CD8-positive, alpha-beta T cell (primary cell): ENCODE measurements at places on chromosomes 13 and 19. TPM values are rescaled to one million over a fixed set of nuclear protein-coding genes. Genes with fewer than 3 reads are reported as not detected.

IRF3 gene
- total RNA-seq, result 92.0 TPM

S1PR4 gene
- total RNA-seq, result 80.3 TPM

CATSPERD gene
- not detected for total RNA-seq

ZNF829 gene
- total RNA-seq, result 6.2 TPM

CYP2F1 gene
- total RNA-seq, result 1.8 TPM

CXCL17 gene
- not detected for total RNA-seq

KIR3DL1 gene
- 0.16 TPM for total RNA-seq

GFY gene
- not detected for total RNA-seq

PTGIR gene
- not detected for total RNA-seq

NALCN gene
- total RNA-seq, result not detected

AMER2 gene
- total RNA-seq, result not detected

CASP14 gene
- not detected for total RNA-seq

GPR12 gene
- not detected for total RNA-seq

COX7A1 gene
- total RNA-seq, result not detected

TMEM145 gene
- total RNA-seq, result not detected

TUBA3C gene
- not detected for total RNA-seq

PSG2 gene
- not detected for total RNA-seq

KLK14 gene
- not detected for total RNA-seq

TNFSF13B gene
- total RNA-seq, result 1.3 TPM

CLIP3 gene
- total RNA-seq, result 0.98 TPM

CGB2 gene
- not detected for total RNA-seq
